ENCODE measurements at places on chromosomes 6 and 20. TPM values are rescaled to one million over a fixed set of nuclear protein-coding genes. Genes with fewer than 3 reads are reported as not detected.

GRCh38 chr6:167781868-167782267 is 44.8 kb upstream of the AFDN start:
- DNase-seq = peak; percentile 11

DNA sequence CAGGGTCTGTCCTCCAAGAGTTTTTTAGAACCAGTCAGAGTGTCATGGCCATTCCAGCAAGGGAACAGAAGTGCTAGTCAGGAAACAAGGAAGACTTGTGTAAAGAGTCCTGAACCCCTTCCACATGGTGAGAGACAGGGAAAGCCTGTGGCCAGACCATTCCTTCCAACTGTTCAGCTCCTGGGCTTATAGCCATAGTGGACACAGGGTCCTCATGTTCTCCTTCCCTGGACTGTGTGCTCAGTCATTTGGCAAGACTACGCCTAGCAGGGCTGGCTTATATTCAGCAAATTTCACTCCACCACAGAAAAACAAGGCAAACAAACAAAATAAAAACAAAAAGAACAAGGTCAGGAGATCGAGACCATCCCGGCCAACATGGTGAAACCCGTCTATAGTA is 60.5 kb downstream of the NRN1 start:
- no peak for DNase-seq

GRCh38 chr6:145352382-145353080 is 382.8 kb downstream of the EPM2A start:
- no peak for DNase-seq

The PHACTR3 gene
- 0.24 TPM for total RNA-seq

The CAGE1 gene
- total RNA-seq = not detected

The RNF182 gene
- total RNA-seq = not detected
